NCI-H1930 (cell line): ENCODE measurements at places on chromosomes 1 and 21.

GRCh38 chr1:85122169-85122568 is 73.9 kb upstream of the MCOLN3 start:
- DNase-seq: no peak

- no peak for DNase-seq
These were observed 14.1 kb downstream of the PTCH2 start for GRCh38 chr1:44828841-44829440.

GRCh38 chr21:33480481-33481103 is 818 bp upstream of the TMEM50B start:
- DNase-seq: no peak

GRCh38 chr1:225257081-225257480 is 170.8 kb downstream of the LBR start:
- DNase-seq: no peak

- DNase-seq: no peak
These were observed 590 bp downstream of the FOXJ3 start for GRCh38 chr1:42334240-42335049.

DNA sequence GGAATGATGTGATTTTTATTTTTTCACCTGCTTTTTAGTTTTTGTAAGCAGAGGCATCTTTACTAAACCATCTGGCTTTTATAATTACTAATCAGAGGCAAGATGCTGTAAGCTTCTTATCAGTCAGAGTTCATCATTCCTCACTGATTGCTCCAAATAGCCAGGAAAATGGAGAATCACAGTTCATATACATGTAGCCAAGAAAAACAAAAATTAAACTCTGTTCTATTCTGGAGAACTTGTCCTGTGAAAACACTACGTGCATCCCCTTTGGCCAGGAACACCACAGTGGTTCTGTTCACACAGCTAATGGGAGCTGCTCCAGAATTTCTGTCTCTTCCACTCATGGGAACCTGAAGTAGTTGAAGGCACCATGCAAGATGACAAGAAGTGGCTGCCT is 725.5 kb upstream of the CHRM3 start:
- DNase-seq: no peak

DNA sequence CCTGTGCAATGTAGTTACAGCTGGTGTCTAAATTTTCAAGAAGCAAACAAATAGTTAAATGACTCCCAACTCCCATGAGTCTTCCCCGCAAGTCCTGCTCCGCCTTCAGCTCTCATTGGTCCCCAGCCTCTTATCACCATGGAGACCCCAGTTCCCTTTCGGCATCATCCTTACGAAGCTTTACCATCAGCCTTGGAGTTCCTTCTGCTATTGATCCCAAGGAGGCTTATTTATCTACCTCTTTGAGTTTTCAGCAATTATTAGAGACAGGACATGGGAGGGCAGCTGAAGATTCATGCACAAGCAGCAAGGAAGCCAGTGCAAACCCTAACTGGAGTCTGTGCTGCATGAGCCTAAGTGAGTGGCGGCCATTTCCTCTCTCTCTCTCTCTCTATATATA is 12.3 kb downstream of the KCNA2 start:
- DNase-seq: no peak

GRCh38 chr1:212233321-212233720 is 51.9 kb upstream of the PPP2R5A start:
- no peak for DNase-seq

DNA sequence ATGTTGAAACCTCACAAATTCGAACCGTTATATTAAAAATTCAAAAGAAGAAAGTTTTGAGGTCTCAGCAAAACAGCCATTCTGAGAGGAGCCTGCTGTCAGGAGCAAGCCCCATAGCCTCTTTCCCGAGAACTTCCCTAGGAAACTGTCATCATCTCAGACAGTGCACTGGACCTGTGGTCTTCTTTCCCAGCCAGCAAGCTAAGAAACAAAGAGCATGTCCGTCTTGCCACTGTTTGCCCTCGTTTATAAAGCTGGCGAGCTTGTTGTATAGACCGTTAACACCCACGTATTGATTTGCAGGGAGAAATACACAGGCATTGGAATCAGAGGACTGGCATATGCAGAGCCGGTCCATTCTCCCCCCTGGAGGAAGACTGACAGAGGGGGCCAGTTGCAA is 407.0 kb downstream of the NPHP4 start:
- DNase-seq: no peak

GRCh38 chr1:214002472-214002871 is 14.7 kb downstream of the PROX1 start:
- peak; percentile 65 for DNase-seq

GRCh38 chr1:36119456-36119855 is 5.6 kb downstream of the COL8A2 start:
- no peak for DNase-seq

DNA sequence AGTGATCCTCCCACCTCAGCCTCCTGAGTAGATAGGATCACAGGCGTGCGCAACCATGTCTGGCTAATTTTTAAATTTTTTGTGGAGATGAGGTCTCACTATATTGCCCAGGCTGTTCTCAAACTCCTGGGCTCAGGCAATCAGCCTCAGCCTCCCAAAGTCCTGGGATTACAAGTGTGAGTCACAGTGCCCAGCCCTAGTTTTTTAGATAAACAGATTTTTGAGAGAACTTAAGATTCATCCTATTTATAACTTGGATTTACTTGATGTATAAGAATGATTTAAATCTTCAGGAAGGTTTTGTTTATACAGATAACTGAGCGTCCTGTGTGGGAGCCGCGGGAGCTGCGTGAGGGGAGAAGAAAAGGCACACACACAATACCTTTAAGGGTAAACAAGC is 26.2 kb downstream of the HEYL start:
- no peak for DNase-seq

- no peak for DNase-seq
These were observed 16.2 kb downstream of the SYT6 start for GRCh38 chr1:114137497-114137896.

GRCh38 chr1:147245586-147246021 is 3.1 kb downstream of the CHD1L start:
- DNase-seq: no peak

GRCh38 chr1:160206421-160207117 is 1.4 kb downstream of the PEA15 start:
- no peak for DNase-seq

GRCh38 chr1:171350594-171350993 is 36.6 kb downstream of the FMO4 start:
- no peak for DNase-seq

- no peak for DNase-seq
These were observed 20.6 kb downstream of the ESPN start for GRCh38 chr1:6445062-6445763.

GRCh38 chr1:220808345-220809186 is 21.9 kb downstream of the MTARC1 start:
- DNase-seq: no peak

- no peak for DNase-seq
These were observed 8.4 kb upstream of the SLC19A1 start for GRCh38 chr21:45550522-45551210.

GRCh38 chr1:240199758-240200645 is 108.3 kb downstream of the FMN2 start:
- no peak for DNase-seq

- no peak for DNase-seq
These were observed 344.9 kb downstream of the OMA1 start for GRCh38 chr1:58201492-58202106.

GRCh38 chr1:201886103-201886885 is 2.4 kb upstream of the SHISA4 start:
- no peak for DNase-seq

DNA sequence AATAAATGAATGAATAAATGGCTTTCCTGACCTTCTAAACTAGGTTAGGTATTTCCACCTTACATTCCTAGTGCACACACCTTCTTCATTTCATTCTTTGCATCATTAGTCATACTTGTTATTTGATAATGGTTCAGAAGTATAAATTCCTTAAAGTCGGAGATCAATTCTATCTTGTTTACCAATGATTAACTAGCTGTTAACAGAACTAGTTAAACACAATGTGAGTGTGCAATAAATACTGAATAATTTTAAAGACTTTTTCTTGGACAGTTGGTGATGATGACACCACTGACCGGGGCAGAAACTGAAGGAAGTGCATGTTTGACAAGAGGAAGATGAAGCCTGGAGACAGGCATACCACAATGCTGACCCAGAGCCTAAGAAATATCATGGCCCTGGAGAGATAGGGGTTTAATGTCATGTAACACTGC is 207.1 kb upstream of the DEPDC1 start:
- DNase-seq: no peak

DNA sequence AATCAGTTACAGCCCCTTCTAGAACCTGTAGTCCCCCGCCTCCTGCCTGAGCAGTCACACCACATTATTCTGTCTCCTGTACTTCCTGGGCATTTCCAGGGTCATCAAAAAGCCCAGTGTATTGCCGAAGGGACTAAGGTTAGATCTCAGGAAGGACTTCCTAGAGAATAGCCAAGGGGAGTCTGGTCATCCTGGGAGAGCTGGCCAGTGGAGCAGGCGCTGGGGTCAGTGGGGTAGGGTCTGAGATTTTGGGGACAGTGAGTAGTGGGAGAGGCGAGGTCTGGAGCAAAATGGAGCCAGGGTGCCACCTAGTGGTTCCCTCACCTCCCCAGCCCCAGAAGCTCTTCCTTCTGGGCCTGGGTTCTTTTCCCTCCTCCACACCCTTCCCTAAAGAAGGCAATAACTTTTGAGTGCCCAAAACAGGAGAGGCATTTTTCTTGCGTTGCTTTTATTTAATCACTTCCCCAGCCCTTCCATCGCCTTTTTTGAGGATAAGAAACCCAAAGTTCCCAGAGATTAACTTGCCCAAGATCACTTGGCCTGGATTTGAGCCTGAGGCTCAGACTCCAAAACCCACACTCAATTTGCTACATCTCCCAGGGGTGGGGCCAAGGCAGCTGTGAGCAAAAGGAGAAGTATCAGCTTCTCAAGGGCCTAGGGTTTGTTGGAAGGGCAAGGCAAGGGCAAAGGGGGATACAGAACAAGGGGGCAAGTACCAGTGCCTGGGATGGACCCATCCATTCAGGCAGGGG is 7.3 kb upstream of the PMVK start:
- DNase-seq: peak; percentile 34

- no peak for DNase-seq
These were observed 17.3 kb downstream of the KCTD3 start for GRCh38 chr1:215584389-215584788.

DNA sequence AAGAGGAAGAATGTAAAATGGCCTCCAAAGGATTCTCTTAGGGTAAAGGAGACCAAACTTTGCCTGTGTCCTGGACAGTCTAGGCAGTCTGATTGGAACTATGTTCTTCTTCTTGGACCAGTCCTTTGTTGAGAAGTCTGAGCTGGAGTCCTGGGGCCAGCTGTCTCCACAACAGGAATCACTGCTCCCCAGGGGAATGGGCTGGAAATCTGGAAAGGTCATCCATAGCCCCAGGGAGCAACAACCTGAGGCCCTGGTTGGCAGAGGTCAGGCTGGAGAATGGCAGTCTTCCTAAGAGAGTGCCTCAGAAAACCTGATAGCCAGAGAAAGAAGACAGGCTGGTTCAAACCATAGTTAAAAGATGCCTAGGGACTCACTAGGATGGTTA is 68.7 kb downstream of the PLXNA2 start:
- DNase-seq: no peak

GRCh38 chr1:39832294-39832693 is 43.6 kb upstream of the BMP8B start:
- no peak for DNase-seq
